ENCODE measurements at places on chromosomes 5 and 9. TPM values are rescaled to one million over a fixed set of nuclear protein-coding genes. Genes with fewer than 3 reads are reported as not detected.

The SLC22A4 gene
- 1.1 TPM for polyA plus RNA-seq

- no peak for DNase-seq
- peaks cover 6% of the 10 kb centered on the region for H3K4me1 ChIP-seq
- H3K27ac ChIP-seq: no peak overlapping the region
- no peak overlapping the region for H3K4me3 ChIP-seq
- H3K27me3 ChIP-seq: no peaks in the 10 kb centered on the region
- no peaks in the 10 kb centered on the region for H3K36me3 ChIP-seq
Measured at GRCh38 chr5:111734013-111734412, 23.0 kb downstream of the NREP start.

DNA sequence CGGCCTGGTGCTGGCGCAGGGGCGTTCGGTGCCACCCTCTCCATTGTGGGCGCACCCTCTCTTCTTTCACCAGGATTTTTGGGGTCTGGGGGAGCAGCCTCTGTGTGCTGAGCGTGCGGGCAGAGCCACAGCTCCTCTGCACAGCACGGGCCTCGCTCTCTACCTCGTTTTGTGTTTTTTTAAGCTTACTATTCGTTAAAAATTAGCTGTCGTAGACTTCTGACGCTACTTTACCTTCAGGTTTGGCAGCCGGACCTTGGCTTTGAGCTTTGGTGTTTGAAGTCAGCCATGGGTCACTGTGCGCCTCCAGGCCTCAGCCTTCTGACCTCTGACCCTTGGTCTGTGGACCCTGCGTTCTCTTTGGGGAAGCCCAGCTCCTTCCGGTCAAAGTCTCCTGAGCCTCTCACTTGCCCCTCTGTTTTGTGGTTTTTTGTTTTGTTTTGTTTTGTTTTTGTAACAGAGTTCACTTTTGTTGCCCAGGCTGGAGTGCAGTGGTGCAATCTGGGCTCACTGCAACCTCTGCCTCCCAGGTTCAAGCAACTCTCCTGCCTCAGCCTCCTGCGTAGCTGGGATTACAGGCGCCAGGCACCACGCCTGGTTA is 88.2 kb upstream of the CACNA1B start:
- peaks cover 4% of the 10 kb centered on the region for H3K4me1 ChIP-seq
- no peaks in the 10 kb centered on the region for H3K36me3 ChIP-seq
- H3K27me3 ChIP-seq: no peaks in the 10 kb centered on the region
- DNase-seq: no peak

DNA sequence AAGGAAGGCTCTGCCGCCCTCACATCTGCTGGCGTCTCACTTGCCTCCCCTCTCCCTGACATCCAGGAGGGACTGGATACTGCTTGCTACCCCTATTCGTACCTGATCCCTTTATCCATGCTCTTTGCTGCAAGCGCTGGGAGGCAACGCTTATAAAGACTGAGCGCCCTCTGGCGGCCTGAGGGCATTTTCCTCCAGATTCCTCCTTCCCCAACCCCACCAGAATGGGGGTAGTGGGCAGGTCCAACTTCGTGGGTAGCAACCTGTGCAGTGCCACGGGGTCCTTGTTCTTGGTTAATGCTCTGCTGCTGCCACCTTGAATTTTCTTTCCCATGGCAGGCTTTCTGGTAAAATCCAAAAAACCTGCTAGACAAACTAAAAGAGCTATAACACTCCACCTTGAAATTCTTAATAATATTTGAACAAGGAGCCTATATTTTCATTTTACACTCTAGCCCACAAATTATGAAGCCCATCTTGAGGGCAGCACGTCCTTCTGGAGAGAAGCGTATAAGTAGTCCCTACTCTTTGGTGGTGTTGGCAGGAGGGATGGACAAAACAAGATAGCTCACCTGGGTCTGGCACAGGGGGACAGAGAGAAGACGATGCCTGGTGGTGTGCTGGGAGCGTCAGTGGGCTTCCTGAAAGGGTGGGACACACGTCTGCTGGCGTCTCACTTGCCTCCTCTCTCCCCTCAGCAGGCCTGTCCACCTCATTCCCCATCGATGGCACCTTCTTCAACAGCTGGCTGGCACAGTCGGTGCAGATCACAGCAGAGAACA is 52.5 kb downstream of the JADE2 start:
- H3K4me1 ChIP-seq: peaks cover 15% of the 10 kb centered on the region
- DNase-seq: peak; percentile 86
- no peaks in the 10 kb centered on the region for H3K36me3 ChIP-seq
- H3K27me3 ChIP-seq: no peaks in the 10 kb centered on the region
- no peak overlapping the region for H3K27ac ChIP-seq

The TMEM215 gene
- 5.2 TPM for polyA plus RNA-seq

- H3K4me1 ChIP-seq: no peaks in the 10 kb centered on the region
- DNase-seq: no peak
- no peaks in the 10 kb centered on the region for H3K36me3 ChIP-seq
- H3K27me3 ChIP-seq: no peaks in the 10 kb centered on the region
- no peak overlapping the region for H3K4me3 ChIP-seq
Measured at GRCh38 chr9:133553123-133553522, 18.6 kb downstream of the ADAMTSL2 start.

DNA sequence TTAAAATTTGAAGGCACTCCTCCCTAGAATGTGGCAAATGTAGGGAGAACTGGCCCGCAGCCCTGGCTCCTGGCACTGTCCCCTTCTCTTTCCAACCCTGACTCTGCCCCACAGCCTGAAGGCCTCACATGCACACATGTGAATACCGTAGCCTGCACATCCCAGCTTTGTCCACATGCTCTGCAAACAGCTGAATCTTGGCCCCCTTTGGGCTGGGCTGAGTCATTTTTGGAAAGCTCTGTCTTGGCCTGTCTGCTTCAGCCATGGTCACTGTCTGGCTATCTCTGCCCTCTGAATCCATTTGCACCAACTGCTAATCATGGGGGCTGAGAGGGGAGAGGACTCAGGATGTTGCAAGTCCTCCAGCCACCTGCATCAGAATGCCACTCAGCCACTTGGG is 22.1 kb upstream of the GALNT10 start:
- H3K36me3 ChIP-seq: no peaks in the 10 kb centered on the region
- no peak for DNase-seq
- no peaks in the 10 kb centered on the region for H3K27me3 ChIP-seq
- no peak overlapping the region for H3K4me3 ChIP-seq
- no peaks in the 10 kb centered on the region for H3K4me1 ChIP-seq
